CD8-positive, alpha-beta T cell (primary cell): ENCODE measurements at places on chromosomes 2 and 18.

DNA sequence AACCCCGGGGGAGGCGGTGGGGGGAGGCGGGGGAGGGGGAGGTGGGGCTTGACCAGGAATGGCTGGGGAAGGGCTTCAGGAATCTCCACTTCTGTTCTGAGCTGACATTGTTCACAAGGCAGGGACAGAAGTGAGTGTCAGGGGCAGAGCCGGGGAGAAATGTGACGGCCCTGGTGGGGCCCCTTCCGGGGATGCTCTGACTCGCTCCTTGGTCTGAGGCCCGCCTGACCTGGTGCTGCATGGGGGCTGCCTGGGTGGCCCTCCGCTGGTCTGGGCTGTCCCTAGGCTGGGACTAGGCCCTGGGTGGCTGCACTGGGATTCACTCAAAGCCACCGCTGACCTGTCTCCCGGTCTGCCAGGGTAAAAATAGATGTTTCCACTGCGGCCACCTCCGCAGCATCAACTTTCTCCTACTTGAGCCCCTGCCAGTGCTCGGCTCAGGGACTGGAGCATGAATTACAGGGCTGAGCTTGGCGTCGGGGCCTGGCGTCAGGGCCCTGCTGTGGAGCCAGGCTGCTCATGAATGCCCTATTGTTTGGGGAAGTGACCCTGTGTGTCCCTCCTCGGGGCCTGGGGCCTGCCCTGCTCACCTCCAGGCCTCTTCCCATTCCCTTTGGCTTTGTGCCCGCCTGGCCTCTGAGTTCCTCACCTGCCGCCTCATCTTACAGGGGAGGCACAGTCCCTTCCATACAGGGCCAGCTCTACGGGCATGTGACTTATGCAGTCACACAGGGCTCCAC, 247.5 kb downstream of the DYSF start:
- DNase-seq = no peak

GRCh38 chr18:50836521-50836957, 16.7 kb upstream of the MRO start:
- no peak for DNase-seq

DNA sequence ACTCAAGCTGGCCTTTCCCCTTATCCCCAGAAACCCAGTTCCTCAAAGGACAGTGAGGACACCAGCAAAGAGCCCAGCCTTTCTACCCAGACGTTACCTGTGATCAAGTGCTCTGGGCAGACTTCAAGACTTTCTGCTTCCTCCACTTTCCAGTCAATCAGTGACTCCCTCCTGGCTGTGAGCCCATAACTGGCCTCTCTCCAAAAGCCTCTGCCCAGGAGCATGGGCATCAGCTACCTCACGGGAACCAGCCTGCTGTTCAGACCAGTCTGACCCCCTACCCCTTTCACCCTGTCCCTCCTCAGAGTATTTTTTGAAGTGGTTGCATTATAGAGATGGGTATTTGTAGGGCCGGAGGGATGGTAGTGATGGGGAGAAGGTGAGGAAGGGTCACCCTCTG, 27.7 kb upstream of the CYP27A1 start:
- DNase-seq = no peak

DNA sequence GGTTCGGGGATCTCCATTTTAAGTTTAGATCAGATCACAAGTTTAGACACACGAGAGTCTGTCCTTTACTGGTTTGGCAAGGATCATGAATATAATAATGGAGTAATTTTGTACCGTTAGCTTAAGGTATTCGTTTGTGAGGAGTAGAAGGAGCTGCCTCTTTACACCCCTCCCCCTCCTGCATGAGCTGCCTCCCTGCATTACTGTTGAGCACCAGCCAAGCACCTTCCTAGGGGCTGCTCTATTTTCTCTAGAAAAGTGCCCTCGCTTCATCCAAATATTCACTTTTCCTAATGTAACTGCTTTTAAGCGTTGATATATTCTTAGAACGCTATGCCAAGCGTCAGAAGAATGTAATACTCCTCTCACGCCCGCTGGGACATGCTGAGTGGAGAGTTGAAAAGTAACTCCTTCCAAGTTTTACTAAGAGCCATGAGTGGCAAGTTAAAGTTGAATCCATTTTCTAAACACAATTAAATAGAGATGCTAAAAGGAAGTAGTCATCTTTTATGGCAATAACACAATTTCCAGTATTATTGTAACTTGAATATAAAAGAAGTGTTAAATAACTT, 25.4 kb upstream of the SCN7A start:
- no peak for DNase-seq

- DNase-seq = no peak
These were observed 78.5 kb upstream of the GPC1 start for GRCh38 chr2:240356700-240357640.
